ENCODE measurements at places on chromosomes 13 and 19.

GRCh38 chr19:5338656-5339197 is 1.9 kb downstream of the PTPRS start:
- DNase-seq, result no peak

- peak; percentile 99 for DNase-seq
These were observed 10.3 kb upstream of the BICRA start for GRCh38 chr19:47598407-47599349.

DNA sequence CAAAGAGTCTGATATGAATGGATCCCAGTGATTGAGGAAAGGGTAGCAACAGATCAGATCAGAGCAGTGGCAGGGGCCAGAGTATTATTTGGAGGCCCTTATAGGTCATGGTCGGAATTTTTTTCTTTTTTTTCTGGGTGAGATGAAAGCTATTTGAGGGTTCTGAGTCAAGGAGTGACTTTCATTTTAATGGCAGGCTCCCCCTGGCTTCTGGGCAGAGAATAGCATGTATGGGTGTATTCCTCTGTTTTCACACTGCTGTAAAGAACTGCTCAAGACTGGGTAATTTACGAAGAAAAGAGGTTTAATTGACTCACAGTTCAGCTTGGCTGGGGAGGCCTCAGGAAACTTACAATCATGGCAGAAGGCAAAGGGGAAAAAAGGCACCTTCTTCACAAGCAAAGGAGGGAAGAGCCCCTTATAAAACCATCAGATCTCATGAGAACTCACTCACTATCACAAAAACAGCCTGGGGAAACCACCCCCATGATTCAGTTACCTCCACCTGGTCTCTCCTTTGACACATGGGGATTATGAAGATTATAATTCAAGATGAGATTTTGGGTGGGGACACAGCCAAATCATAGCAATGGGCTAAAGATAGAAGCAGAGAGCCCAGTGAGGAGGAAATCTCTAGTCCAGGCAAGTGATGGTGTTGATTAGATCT is 3.0 kb upstream of the SLC6A16 start:
- peak; percentile 30 for DNase-seq

- DNase-seq, result peak; percentile 90
These were observed 76.9 kb downstream of the ITGBL1 start for GRCh38 chr13:101529422-101529821.

- DNase-seq, result peak; percentile 7
These were observed 121.0 kb downstream of the MRPL57 start for GRCh38 chr13:21297447-21297846.

GRCh38 chr19:35590875-35591274 is 4.9 kb downstream of the PMIS2 start:
- no peak for DNase-seq

DNA sequence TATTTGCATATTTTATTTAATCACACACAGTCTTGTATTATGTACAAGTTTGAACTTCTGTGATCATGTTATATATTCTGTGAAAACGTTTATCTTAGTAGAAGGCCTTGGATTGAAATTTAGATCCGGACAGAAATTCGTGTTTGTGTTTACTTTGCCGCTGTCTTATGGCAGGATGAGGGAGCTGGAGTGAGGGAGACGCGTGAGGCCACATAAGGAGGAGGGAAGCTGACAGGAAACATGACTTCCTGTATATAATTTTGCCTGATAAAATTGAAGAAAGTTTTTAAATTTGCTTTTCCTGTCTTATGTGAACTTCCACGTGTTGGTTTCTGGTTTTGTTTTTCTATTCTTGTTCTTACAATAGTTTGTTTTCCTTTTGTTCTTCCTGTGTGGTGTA is 200.2 kb downstream of the MTUS2 start:
- no peak for DNase-seq

DNA sequence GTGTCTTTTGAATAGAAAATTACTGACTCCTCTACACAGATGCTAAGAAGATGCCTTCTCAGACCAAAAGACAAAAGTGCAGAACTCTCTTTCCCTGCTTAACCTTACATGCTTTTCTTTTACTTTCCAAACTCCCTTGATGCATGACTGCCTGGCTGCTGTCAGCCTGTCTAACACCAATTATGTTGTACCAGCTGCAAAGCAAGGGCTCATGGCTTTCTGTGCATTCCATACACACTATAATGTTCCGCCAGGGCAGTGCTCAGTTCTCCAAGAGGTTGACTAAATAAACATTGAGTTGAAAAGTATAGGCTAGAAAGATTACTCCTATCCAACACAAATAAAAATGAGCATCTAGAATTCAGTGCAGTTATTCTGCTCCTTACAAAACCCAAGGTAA is 330.4 kb upstream of the NBEA start:
- no peak for DNase-seq

GRCh38 chr13:39321574-39321973 is 281.4 kb downstream of the LHFPL6 start:
- DNase-seq, result no peak

GRCh38 chr13:112065867-112066623 is 904 bp upstream of the SOX1 start:
- no peak for DNase-seq

- no peak for DNase-seq
These were observed 739 bp upstream of the ILF3 start for GRCh38 chr19:10653482-10653731.

GRCh38 chr13:75703769-75704168 is 67.6 kb downstream of the LMO7 start:
- DNase-seq, result no peak

- no peak for DNase-seq
These were observed 4.1 kb downstream of the ZNF536 start for GRCh38 chr19:30376272-30376671.

DNA sequence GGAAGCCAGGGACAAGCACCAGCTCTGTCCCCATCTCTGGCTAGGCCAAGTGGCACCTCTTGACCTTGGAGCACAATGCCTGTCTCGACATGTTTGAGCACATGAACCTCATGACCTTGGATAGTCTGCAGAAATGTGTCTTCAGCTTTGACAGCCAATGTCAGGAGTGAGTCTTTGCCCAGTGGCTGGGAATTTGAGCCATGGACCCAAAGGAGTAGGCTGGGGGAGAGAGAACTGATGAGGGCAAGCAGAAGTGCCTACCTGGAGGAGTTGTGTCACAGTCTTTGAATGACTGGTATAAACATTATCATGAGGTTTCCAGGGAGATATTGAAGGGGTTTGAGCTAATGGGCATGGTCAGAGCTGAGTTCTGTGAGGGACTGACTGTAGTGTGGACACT is 6.7 kb upstream of the CYP4F12 start:
- no peak for DNase-seq

DNA sequence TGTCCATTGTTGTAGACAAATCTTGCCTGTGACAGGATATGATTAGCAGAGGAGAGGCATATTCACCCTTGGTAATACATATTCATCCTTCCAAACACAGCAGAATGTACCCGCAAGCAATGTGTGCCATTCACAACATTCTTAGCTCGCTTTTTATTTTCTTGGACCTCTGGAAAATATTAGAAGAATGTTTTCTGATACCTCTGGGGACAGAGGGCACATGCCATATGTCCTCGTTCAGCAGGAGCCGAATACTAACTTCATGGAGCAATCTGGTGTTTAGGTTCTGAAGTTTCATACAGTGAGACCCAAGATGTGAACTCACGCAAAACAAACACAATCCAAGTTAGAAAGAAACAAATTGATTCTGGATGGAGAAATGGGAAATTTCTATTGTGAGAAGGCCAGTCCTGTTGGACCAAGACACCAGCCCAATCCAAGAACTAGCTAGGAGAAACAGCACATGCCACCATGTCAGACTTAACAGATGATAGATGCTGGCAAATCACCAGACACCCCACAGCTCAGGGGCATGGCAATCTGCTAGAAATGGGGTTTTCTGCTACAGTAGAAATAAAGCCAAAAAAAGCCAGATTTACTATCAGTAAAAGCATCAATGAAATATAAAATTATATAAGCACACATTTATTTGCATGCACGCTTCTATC is 297.4 kb downstream of the DCLK1 start:
- DNase-seq, result no peak

DNA sequence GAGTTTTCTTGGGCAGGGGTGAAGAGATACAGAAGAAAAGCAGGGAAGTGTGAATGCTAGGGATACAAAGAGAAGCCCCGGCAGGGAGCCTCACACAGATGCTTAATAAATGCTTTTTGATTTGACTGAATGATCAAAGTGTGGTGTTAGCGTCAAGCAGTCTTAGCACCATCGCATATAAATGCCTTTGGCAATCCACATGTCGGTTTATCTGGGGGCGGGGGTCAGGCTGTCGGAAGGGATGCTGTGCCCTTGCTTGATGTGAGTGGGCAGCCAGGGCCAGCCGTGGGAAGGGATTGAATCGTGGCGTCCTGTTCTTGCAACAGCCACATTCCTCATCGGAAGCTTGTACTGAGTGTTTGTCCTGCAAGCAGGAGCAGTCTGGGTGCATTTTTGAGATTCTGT is 173.1 kb downstream of the LACC1 start:
- no peak for DNase-seq

DNA sequence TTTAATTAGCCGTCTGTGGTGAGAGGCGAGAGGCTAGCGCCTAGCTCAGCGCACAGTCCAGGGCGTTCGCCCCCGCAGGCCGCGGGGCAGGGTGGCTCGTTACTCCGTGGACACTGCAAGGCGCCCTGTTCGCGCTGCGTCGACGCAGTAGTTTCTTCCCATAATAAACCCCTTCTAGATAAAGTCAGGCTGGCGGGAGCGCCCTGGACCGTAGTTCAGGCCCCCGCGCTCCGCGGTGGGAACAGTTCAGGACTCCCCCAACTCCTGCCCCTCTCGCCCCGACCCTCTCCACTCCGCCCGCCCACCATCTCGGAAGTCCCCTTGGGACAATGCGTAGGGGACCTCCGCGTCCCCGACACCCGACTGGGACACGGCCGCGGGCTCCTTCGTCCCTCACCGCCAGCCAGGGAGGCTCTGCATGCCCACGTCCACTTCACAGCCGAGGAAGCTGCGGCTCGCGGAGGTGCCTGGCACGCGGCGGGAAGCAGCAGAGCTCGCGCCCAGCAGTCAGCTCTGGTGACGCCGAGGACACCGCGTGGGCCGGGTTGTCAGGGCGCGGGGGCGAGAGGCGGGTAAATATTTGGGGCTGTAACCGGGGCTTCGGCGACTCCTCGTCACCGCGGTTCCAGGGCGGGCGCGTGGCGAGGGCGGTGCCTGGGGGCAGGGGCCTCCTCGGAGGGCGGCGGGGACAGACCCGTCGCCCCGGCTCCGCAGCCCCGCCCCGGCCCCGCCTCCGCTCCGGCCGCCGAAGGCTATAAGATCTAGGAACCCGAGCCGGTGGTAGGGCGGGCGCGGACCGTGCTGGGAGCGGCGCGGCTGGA is at the start of gene RGCC:
RGCC (plus strand) TSS at position 783 of the 821 bp plus-strand sequence. CDS start 158 bp downstream, outside the sequence.
- peak; percentile 55 for DNase-seq

- DNase-seq, result no peak
These were observed 20.2 kb downstream of the EPSTI1 start for GRCh38 chr13:42971691-42972347.

- peak; percentile 55 for DNase-seq
These were observed at the start of gene R3HDM4 for GRCh38 chr19:913080-913748. TSS of gene R3HDM4 (minus strand) at chr19:913219. CDS start at chr19:913157, 62 bp downstream.

DNA sequence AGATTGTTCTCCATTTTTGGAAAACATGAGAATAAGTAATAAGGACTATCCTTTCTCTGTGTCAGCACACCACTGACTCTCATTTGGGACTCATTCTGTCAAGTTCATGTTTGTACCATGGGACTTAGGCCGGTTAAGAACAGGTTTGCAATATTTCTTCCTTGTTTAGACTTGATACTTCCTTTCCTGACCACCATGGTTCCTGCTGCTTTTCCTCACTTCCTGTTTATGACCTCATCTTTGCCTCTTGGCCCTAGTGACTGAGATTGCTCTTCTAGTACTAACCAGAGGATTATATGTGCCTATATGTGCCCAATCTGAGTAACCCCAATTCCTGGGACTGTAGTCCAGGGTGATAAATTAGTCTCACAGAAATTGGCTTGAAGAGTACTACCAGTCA is 32.5 kb upstream of the NDFIP2 start:
- DNase-seq, result peak; percentile 19

DNA sequence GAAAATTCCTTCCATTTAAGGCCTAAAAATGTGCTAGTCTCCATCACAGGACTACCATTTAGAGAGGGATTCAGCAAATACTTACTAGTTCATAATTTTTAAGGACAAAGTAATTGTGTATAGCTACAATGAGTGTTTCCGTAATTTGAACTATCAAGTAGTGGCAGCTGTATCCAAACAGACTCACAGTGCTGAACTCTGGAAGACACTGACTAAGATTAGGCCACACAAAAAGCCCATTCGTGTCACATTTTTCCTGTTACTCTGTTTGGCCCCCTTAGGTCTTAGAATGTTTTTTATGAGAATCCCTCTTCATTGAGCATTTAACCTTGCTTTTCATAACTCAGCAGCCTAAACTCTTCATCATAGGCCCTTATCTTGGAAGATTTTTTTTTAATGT is 731.2 kb upstream of the PCDH9 start:
- no peak for DNase-seq

GRCh38 chr19:15249972-15250639 is 17.9 kb upstream of the EPHX3 start:
- DNase-seq, result peak; percentile 94

- peak; percentile 40 for DNase-seq
These were observed 4.9 kb upstream of the CERS1 start for GRCh38 chr19:18900700-18901481.

DNA sequence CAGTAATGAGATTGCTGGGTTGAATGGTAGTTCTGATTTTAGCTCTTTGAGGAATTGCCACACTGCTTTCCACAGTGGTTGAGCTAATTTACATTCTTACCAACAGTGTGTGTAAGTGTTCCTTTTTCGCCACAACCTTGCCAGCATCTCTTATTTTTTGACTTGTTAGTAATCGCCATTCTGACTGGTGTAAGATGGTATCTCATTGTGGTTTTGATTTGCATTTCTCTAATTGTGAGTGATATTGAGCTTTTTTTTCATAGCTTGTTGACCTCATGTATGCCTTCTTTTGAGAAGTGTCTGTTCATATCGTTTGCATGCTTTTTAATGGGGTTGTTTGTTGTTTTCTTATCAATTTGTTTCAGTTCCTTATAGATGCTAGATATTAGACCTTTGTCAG is 245.0 kb downstream of the MTUS2 start:
- no peak for DNase-seq

DNA sequence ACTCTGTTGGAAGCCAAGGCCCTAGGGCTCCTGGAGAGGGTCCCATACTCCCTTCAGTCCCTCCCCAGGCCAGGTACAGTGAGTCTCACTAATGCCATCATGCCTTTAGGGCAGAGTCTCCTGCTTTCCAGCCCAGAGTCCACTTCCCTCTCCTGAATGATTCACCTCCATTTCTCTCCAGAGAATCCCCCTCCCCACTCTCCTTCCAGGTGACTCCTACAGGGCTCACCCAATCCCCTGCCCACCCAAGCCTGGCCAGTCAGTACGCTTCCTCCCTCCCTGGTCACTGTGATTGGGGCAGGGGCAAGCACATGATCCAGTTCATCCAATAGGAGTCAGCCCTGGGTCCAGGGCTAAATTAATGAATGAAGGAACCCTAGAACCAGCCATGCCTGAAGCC is 35.0 kb upstream of the PNMA8B start:
- peak; percentile 48 for DNase-seq

DNA sequence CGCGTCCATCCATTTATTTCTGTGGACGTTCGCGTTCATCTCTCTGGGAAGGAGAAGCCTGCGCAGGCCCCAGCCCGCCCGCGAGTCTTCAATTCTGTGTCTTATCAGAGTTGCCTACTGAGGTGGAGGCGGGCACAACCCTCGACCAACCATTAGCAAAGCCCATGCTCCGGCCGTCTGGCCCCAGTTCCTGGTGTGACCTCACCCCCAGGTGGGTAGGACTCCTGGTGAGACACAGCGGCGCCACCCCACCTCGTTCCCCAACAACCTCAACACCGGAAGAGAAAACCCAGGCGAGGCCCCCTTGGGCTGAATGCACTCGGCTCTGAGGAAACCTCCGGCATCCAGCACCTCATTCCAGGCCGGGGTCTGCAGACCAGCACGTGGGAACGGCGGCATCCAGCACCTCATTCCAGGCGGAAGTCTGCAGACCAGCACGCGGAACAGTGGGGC is 14.7 kb downstream of the ZNF787 start:
- no peak for DNase-seq
